ENCODE measurements at places on chromosomes 2 and 18. TPM values are rescaled to one million over a fixed set of nuclear protein-coding genes. Genes with fewer than 3 reads are reported as not detected.

Gene SLC25A12
- 17.2 TPM for total RNA-seq

Gene POTEJ
- total RNA-seq: not detected

Gene STPG4
- 0.20 TPM for total RNA-seq

Gene MAL
- not detected for total RNA-seq

Gene TNFAIP6
- 19.3 TPM for total RNA-seq

Gene KIF3C
- total RNA-seq: 8.0 TPM

Gene SPP2
- not detected for total RNA-seq

Gene SLC4A5
- 1.7 TPM for total RNA-seq

Gene UGT1A5
- total RNA-seq: not detected

Gene ITGA6
- total RNA-seq: 6.8 TPM

Gene LOXL3
- 21.8 TPM for total RNA-seq

Gene PAX8
- 1.9 TPM for total RNA-seq

Gene TEKT4
- total RNA-seq: not detected

Gene ZNF892
- 4.4 TPM for total RNA-seq

Gene CRACDL
- not detected for total RNA-seq
